ENCODE measurements at places on chromosomes 11 and 22.

- DNase-seq: no peak
Measured at GRCh38 chr11:130814440-130815096, 101.7 kb downstream of the SNX19 start.

DNA sequence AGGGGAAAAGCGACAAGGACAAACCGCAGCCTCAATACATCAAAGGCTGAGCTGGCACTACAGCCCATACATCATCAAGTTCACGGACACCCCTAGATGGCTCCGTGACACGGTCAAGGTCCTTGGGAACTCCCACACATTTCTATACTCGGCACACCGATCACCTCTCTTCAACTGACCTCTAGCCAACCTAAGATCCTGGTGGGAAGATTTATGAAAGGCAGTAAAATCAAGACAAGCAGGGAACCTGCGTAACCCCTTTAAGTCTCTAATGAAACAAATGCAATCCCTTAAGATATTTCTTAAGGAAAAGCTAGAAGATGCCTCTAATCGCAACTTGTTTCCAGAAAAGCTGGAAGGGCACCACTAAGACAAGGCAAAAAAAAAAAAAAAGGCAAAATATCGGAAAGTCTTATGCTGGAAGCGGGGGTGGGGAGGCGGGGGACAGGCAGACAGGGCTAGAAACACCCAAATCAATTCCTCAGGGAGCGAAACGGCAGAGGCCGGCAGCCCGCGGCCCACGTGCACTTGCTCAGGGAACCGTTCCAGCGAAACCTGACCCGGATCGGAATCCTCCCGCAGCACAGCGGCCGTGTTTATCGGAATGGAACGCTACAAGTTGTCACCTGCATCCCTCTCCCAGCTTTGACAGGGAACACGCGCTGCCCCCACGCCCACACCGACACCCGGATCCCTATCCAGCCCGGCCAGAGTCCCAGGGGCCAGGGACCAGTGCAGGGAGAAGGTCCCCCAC lies 1.4 kb downstream of the ARHGAP20 start:
- no peak for DNase-seq

DNA sequence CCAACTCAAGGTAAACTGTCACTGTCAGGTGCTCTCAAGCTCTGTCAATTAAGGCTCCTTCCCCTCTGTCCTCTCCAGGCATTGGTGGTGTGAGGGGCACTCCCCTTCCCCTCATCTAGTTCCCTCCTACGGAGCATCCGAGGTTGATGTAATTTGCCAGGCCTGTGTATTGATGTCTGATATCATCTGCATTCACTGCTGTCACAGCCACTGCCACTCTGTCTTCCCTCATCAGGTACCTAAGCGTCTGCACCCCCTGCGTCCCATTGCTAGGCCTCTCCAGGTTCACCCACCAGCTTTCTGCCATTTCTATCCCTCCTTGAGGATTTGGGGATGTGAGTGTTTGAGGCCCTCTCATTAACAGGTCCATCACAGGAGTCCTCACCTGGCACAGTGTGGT lies 50.0 kb upstream of the SYT13 start:
- DNase-seq: no peak

DNA sequence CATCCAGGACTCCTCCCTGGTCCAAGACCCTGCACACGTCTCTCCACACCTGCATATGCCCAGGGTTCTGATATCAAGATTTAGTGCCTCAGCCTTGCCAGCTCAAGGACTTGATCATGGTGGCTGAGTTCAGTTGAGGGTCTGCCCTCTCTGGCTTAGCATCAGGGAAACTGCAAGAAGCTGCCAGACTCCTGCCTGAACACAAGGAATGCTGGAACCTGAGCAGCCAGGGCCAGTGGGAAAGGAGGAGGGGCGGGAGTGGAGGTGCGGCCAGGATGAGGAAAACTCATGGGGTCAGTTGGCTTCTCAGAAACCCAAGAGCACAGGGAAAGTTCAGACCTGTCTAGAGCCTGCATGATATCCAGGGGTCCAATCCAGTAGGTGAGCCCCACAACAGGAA lies 546.1 kb downstream of the BUD13 start:
- DNase-seq: no peak

- DNase-seq: no peak
Measured at GRCh38 chr11:20618083-20618482, 18.7 kb downstream of the SLC6A5 start.

DNA sequence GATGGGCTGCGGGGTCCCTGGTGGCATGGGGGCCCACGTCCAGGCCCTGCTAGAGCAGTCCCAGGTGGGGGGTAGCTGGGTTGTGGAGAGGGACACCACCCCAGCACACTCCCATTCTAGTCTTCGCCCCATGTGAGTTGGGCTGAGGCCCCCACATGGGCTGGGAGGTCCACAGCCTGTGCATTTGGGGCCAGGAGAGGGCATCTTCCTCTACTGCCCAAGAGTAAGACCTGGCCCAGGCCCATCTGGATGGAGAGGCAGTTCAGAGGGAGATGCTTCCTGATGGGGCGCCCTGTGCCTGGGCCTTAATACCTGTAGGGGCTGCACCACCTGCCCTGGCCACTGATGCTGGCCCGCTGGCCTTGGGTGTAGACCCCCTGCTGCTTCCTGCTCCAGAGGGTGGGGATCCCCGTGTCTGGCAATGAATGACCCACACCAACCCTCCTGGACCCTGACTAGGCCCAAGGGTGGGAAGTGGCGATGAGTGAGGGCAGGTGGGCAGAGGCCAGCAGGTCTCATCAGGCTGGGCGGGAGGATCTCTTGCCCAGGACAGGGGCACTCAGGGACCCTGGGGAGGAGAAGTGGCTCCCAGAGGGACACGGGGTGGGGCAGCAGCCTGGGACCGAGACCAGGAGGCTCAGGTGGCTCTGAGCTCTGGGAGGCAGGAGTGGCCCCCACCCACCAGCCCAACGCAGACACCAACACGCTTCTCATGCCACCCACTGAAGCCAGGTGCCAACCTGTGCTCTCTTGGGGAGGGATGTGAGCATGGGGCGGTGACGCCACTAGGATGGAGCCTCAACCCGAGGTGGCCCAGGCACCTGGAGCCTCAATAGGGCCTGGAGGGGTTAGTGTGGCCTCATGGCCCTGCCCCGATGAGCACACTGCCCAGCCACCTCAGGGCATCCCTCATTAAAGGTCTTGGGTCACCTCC lies 17.4 kb upstream of the GNB1L start:
- DNase-seq: no peak

GRCh38 chr11:59206635-59207034 lies 6.1 kb downstream of the MPEG1 start:
- DNase-seq: no peak

- no peak for DNase-seq
Measured at GRCh38 chr22:38849811-38850210, 6.0 kb upstream of the NPTXR start.

DNA sequence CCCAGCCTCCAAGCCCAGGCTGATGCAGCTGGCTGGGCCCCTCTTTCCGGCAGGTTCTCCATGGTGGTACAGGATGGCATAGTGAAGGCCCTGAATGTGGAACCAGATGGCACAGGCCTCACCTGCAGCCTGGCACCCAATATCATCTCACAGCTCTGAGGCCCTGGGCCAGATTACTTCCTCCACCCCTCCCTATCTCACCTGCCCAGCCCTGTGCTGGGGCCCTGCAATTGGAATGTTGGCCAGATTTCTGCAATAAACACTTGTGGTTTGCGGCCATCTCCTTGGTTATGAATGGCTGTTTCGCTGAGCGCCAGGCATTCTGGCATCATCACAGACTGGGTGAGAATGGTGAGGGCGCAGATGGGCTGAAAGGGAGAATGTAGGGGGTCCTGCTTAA lies 3.6 kb downstream of the PRDX5 start:
- DNase-seq: no peak

GRCh38 chr11:122616718-122617117 lies 38.8 kb upstream of the UBASH3B start:
- DNase-seq: no peak

DNA sequence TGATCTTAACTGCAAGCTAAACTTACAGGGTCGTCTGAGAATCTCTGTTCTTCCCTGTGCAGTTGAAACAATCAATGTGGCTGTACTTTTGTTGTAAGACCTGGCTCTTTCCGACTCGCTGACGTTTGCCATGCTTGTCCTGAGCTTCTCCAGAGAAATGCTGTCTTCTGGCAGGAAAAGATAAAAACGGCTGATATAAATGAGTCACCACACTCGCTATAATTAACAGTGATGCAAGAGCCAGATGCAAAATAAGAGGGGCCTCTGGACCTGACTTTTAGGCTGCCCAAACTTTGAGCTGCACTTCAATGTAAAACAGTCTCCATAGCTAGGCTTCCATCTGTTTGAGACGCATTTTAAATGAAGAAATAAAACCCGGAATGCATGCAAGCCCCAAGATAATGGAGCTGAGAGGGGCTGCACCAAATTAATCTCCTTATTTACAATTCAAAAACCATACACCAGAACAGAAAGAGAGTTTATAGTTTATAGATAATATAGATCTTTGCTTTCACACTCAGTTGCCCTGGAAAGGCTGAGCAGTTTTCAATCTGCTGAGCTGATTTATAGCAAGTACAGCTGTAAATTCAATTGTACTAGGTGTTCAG lies 48.5 kb downstream of the WT1 start:
- DNase-seq: no peak

- no peak for DNase-seq
Measured at GRCh38 chr11:128878455-128878854, 11.4 kb upstream of the KCNJ1 start.

DNA sequence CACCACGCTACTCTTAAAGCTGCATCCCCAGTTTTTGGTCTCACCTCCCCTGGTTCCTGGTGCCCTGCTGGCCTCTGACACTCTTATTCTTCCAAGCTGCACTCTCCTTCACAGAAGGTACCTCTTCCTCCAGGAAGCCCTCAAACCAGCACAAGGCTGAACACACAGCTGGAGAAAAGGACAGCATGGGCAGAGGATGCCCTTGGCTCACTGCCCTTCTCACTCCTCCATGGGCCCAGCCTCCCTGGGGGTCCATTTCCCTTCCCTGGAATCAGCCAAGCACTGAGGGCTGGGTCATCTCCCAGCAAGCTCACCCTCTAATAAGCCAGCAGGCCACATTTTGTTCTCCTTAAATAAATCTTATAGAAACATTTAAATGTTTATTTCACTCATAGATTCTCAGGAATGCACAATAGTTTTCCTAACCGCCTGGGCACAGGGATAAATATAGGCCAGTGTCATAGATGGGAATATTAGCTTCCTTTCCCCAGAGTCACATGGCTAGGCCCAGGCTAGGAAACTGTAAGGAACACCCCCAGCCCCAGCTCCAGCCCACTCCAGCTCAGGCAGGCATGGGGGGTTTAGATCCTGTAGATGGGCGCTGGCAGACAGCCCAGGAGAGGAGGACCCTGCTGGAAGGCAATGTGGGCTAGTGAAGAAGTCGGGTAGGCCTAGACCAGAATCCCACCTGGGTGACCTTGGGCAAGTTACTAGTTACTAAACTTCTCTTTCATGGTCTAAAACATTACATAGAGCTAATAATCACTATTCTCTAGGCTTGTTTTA lies 51.5 kb downstream of the IRAG1 start:
- no peak for DNase-seq

- no peak for DNase-seq
Measured at GRCh38 chr11:72784662-72785061, 9.2 kb downstream of the STARD10 start.

DNA sequence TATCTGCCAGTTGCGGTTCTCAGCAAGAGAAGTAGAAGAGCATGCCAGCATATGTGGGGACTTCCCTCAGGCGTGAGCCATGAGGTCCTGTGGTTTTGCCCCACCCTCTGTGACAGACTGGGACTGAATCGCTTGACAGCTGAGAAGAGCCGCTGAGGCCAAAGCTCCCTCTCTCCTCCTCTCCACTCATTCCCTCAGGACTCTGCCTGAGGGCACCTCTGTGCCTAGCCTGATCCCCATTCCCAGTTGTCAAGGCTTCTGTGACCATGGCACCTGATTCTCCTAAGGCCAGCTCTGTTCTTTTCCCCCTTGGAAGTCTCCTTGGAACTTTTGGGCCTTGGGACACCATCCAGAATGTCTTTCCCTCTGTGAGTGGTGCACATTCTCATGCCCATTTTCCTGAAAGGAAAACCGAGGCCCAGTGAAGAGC lies 27.0 kb downstream of the ART5 start:
- DNase-seq: no peak

DNA sequence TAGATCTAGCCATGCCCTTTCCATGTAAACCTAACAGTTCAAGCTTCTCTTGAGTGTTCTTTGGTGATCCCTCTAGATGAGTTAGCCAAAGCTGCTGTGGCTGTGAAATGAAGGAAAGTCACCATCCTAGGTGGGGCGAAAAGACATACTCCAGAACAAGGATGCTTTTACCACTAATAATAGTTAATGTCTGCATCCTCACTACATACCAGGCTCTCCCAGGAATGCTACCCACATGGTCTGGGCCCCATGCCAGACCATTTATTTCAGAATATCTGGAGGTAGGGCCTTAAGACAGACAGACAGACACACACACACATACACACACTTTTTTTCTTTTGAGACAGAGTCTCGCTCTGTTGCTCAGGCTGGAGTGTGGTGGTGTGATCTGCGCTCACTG lies 14.7 kb downstream of the ABTB2 start:
- DNase-seq: no peak

GRCh38 chr22:49954354-49954753 lies 6.2 kb upstream of the PIM3 start:
- no peak for DNase-seq

DNA sequence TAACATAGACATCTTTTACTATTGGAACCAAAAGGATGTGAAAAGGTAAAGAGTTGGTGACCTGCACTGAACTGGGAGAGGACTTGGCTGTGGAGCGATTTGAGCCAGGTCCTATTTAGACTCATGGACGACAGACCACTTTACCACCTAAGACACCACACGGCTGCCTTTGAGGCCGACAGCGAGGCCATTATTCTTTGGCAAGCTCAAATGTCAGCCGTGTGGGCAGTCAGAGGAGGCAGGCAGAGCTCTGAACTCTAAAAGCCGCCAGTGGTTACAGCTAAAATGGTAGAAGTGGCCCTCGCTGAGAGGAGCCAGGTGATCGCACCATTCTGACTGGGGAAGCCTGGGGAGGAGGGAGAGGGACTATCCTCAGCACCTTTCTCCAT lies 50.5 kb downstream of the SCUBE1 start:
- DNase-seq: no peak

GRCh38 chr11:104465321-104465720 lies 301.4 kb upstream of the PDGFD start:
- no peak for DNase-seq

DNA sequence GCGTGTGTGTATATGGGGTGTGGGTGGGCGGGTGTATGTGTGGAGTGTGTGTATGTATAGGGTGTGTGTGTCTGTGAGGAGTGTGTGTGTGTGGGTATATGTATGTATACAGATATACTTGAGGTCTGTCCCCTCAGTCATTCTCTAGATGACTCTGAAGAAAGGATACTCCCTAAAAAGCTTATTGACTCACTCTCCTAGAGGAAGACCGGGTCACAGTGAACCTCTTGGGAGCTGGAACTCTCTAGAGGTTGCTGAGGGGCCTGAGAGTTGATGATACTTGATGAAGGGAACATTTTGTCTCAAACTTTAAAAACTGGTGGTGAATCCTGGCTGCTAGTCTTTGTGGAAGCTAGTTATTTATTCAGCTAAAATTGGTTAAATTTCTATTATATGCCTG lies 15.1 kb downstream of the STX3 start:
- no peak for DNase-seq

GRCh38 chr11:66035653-66036333 lies 9.5 kb upstream of the CATSPER1 start:
- no peak for DNase-seq

All from cortex of kidney (tissue), 1 donor.